ENCODE measurements at places on chromosomes 2 and 18.

DNA sequence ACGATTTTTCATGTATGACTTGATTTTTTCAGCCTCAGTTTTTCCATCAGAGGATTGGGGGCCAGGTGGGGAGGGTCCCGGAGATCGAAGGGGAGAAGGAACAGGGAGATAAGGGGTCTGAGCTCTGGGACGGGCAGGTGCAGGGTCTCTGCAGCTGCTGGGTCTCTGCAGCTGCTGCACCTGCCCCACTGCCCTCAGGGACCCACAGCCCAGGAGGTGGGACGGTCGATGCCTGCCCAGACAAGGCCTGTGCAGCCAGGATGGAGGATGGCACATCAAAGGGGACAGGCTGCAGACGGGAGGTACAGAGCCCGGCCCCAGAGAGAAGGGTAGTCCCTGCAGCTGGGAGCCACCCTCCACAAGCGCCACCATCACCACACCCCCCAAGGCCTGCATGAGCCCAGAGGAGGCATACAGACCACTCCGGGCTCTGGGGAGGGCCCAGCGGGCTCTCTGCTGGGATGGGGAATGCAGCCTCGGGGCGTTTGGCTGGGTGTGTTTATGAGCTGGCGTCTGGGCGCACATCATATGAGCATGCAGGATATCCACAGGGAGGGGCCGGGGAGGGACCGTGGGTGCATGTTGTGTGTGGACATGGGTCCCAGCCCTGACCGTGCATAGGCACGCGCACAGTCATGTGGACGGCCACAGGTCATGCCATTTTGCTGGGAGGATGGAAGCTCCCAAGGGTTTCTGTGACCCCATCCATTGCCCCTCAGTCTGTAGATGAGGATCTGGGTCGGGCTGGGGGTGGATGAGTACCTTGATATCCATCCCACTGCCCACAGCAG, 34.9 kb upstream of the GPC1 start:
- peak; percentile 9 for DNase-seq

DNA sequence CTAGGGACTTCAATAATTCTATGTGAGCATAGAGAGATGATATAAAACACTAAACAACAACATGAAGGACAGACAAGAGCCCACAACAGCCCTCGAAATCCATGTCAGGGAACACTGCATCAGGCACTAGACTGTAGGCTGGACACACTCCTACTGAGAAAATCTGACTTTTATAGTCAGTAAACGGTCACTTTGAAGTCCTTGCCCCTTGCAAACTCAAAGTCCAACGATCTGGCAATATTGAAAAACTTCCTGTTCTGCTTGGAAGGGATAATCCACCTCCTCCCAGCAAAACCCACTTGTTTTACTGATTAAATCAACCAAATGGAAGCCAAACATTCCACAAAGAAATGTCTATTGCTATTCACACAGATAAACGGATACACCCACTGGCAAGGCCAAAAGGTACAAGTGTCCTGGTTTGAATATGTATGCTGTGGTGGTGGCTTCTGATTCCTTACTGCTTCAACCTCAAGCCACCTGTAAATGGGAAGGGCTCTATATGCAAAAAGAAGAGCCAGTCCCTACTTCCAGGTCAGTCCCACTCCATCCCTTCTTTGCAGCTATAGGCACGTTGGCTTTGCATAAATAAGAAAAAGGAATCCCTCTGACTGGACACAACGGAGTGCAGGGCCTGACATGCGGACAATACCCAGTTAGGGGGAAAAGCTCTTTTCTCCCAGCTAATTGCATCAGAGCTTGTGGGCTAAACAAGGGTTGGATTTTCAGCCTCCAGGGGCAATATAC, 56.6 kb downstream of the STK39 start:
- no peak for DNase-seq

GRCh38 chr2:160576054-160576499, 82.5 kb upstream of the RBMS1 start:
- DNase-seq, result no peak

GRCh38 chr2:30249354-30249753, 18.0 kb downstream of the LBH start:
- no peak for DNase-seq

DNA sequence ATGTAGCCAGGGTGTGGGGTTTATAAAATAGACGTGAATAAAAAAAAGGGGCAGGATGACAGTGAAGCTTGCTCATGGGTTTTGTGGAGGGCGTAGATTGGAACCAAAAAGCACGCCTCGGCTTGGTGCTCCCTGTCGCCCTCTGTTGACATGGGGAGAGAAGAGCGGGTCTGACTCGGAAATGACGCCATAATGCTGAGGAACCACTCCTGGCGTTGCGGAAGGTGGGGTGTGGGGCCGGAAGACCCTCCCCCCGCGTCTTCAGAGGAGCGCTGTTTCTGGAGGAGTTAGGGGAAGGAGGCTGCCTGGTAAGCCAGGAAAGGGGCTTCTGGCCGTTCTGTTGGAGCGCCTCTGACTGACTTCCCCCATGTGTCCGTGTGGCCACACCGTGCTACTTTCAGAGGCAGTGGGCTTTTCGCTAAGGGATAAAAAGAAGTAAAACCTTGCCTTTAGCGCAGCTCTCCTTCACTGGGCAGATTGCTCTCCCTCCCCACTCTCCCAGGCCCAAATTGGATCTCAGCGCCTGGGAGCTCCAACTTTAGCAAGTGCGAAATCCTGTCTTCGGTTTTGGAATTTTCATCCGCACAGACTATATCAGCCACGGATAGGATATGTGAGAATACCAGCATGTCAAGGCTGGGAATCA, 42.8 kb downstream of the PLEKHA3 start:
- DNase-seq, result peak; percentile 86

DNA sequence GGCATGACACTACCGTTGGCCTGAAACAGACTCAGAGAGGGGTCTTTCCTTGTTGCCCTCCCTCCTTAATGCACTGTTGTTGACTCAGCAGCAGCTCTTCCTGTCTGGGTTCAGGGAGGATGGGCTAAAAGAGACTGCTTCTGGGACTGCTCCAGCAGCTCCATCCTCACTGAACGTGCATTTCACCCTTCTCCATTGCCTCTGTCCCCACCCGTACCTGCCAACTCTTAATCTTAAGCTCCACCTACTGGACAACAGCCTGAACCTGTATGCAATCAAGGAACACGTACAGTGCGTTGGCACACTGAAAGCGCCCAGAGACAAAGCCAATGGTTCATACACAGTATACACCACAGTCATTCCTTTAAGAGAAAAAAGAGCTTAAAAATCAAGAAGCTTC, 230.8 kb upstream of the RAB6C start:
- DNase-seq, result no peak

GRCh38 chr2:226673314-226673723, 126.3 kb downstream of the IRS1 start:
- DNase-seq, result no peak

- no peak for DNase-seq
Measured at GRCh38 chr2:58054264-58054663, 7.7 kb downstream of the VRK2 start.

DNA sequence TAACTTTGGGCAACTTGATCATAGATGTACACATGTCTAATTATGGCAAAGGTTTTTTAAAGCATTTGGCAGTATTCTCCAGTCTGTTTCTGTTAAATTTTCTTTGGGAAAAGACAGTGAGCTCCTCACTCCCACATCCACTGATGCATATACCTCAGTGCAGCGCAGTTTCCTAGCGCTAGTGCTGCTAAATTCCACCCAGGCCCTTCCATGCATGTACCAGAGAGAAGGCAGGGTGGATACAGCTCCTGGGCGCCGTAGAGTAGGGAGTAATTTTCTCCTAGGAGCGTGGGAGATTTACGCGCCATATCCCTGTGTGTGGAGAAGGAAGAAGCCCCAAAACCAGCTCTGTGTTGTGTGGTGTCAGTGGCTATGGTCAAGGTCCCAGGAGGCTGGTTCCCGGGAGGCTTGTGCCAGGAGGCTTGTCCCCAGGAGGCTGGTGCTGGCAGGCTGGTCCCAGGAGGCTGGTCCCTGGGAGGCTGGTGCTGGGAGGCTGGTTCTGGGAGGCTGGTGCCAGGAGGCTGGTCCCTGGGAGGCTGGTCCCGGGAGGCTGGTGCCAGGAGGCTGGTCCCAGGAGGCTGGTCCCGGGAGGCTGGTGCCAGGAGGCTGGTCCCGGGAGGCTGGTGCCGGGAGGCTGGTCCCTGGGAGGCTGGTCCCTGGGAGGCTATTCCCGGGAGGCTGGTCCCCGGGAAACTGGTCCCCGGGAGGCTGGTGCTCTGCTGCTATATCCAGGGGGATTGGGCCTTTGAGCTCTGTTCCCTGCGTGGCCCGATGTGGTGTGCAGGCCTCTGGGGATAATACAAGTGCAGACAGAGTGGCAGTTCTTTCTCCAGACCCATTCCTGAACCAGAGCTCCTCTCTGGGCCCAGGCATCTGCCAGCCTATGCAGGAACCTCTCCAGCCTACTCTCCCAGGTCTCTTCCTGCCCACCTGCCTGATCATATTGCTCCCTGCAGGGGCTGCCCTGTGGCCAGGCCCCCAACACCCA, 161.2 kb downstream of the SEPTIN10 start:
- no peak for DNase-seq

- DNase-seq, result no peak
Measured at GRCh38 chr2:155298001-155298400, 599.5 kb downstream of the KCNJ3 start.

DNA sequence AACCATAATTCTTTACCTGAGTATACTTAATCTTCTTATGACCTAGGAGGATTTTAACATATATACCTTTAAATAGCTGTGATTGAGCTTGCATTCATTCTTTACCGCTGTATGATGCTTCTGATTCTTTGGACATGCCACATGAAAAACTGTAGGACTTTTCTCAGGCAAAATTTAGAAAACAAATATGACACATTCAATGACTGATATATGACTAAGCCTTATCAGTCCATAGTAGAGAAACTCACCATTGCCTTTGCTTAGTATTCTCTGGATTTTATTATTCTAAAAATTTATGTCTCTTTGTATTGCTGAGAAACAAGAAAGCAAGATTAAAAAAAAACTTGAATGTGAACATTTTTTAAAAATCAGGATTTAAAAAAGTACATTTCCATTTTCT, 3.7 kb downstream of the FAM171B start:
- no peak for DNase-seq
